CD8-positive, alpha-beta memory T cell (primary cell): ENCODE measurements at places on chromosomes 11 and 22. TPM values are rescaled to one million over a fixed set of nuclear protein-coding genes. Genes with fewer than 3 reads are reported as not detected.

GRCh38 chr11:131889146-131889577 is 518.7 kb downstream of the NTM start:
- DNase-seq: no peak

- no peak for DNase-seq
Measured at GRCh38 chr11:117521974-117522373, 194.3 kb downstream of the CEP164 start.

GRCh38 chr11:10484461-10485180 is 29.6 kb downstream of the AMPD3 start:
- DNase-seq: no peak

- no peak for DNase-seq
Measured at GRCh38 chr11:1140642-1141490, 16.9 kb upstream of the MUC5AC start.

The SNX32 gene
- total RNA-seq: 2.8 TPM

- no peak for DNase-seq
Measured at GRCh38 chr11:17564687-17565042, 17.6 kb downstream of the OTOG start.
